Activated CD4-positive, CD25-positive, alpha-beta regulatory T cell (primary cell): ENCODE measurements at places on chromosomes 6 and 20.

GRCh38 chr20:51456511-51457509 lies 85.7 kb downstream of the NFATC2 start:
- DNase-seq: no peak

DNA sequence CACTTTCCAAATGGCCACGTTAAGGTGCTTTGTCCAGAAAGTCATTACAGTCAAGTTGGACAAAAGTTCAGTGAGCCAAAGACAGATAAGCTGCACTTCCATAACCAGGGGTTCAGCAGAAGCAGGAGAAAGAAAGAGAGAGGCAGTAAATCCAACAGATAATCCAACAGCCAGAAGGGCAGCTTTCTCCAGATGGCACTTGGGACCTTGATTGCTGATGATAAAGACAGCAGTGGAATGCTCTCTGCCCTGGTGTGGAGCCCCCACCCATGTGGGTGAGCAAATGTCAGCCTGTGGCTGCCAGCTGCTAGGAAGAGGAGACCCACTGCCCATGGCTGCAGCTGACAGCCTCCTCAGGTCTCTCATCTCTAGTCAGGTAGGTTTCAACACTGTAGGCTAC lies 18.7 kb upstream of the NRSN1 start:
- no peak for DNase-seq

- DNase-seq: no peak
These were observed 46.3 kb downstream of the GNAS start for GRCh38 chr20:58898629-58899408.

DNA sequence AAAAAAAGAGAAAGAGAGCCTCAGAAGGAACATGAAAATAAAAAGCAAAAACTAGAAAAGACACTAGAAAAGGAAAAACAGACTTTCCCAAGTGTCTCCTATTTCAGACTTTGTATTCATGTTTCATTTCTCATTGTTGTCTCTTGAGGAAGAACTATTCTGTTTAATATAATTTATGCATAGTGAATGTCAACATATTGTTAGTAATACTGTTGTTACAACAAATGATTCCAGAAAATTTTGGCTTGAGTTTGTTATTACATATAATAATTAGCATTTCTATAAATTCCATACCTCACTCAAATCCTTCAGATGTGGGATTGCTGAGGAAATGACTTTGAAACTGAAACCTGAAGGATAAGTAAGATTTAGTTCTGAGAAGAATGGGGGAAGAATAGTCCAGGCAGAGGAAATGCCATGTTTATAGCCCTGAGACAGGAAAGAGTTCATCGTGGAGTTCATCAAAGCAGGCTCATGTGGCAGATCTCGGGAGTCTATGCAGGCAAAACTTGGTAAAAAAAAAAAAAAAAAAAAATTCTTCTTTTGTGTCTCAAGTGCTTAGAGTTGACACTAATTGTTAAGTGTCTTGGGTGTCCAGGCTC lies 53.1 kb upstream of the EIF2S2 start:
- DNase-seq: no peak

DNA sequence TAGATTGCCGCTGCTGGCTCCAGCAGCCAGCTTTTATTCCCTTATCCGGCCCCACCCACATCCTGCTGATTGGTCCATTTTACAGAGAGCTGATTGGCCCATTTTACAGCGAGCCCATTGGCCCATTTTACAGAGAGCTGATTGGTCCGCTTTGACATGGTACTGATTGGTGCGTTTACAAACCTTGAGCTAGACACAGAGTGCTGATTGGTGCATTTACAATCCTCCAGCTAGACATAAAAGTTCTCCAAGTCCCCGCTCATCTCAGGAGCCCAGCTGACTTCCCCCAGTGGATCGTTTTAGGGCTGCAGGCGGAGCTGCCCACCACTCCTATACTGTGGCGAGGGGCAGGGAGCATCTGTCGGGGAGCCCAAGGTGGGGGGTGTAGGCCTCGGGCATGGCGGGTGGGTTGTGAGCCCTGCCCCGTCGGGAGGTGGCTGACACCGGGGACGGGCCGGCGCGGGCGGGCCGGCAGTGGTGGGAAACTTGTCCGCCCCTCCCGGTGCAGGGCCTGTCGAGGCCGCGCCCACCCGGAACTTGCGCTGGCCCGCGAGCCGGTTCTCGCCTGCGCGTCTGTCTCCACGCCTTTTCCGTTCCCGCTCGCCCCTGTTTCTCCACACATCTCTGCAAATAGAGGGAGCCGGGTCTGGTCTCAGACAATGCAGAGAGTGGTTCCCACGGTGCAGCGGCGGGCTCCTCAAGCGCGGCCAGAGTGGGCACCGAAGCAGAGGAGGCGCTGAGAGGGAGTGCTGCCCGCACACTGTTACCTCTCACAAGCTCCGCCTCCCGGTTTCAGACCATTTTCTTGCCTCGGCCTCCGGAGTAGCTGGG lies 86.1 kb upstream of the STMND1 start:
- DNase-seq: peak; percentile 11

DNA sequence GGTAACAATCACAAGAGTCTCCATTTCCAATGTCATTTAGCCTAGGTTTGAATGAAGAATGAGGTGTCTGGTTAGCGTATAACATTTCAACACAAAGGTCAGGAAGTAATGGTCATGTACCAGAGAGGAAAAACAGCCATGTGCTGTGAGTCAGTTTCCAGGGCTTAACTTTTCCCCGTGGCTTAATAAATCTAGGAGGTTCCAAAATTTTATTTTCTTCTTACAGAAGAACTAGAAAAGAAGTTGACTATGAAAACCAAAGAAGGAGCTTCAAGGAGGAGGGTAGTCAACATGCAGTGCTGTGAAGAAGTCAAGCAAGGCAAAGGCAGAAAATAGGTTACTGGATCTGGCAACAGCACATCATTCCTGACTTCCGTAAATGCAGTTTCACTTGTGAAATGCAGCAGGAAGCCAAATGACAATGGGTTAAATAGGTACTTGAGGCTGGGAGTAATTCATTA lies 8.4 kb upstream of the GABRR2 start:
- DNase-seq: no peak

- no peak for DNase-seq
These were observed 128.0 kb downstream of the PHACTR1 start for GRCh38 chr6:12844284-12845223.

GRCh38 chr6:117951783-117952182 lies 44.7 kb downstream of the SLC35F1 start:
- DNase-seq: no peak

DNA sequence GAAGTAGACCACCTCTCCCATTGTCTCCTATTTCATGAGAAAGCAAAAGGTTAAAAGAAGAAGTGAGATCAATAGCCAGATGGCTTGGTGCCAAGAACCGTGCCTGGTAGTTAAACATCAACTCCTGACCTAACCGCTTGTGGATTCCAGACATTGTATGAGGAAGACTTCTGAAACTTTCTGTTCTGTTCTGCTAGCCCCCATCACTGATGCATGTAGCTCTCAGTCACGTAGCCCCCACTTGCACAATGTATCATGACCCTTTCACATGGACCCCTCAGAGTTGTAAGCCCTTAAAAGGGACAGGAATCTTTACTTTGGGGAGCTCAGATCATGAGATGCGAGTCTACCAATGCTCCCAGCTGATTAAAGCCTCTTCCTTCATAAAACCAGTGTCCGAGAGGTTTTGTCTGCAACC lies 301.2 kb downstream of the RNGTT start:
- no peak for DNase-seq

DNA sequence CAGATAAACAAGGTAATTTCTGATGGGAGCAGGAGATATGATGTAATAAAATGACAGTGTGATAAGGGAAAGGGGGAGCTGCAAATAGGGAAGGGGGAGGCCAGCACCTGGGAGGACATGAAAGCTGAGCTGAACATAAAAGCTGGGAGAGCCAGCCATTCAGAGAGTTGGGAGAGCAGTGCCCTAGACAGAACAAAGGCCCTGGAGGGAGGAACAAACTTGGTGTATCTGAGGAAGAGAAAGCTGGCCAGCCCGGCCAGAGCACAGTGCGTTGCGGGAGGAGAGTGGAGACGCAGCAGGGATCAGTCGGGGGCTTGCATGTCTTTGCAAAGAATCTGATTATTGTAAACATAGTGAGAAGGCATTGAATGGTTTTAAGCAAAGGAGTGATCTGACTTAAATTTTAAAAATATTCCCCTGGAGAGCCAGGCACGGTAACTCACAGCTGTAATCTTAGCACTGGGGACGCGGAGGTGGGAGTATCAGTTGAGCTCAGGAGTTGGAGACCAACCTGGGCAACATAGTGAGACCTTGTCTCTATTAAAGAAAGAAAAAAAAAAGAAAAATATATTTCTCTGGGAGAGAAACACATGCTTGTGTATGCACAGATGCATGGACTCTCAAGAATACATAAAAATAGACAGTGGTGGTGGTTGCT lies 318.2 kb downstream of the ZFAND3 start:
- no peak for DNase-seq

- DNase-seq: no peak
These were observed 90.3 kb downstream of the OLIG3 start for GRCh38 chr6:137403855-137404254.

GRCh38 chr20:36688630-36689029 lies 42.6 kb upstream of the SLA2 start:
- no peak for DNase-seq

- no peak for DNase-seq
These were observed 42.9 kb upstream of the UST start for GRCh38 chr6:148703900-148704299.

DNA sequence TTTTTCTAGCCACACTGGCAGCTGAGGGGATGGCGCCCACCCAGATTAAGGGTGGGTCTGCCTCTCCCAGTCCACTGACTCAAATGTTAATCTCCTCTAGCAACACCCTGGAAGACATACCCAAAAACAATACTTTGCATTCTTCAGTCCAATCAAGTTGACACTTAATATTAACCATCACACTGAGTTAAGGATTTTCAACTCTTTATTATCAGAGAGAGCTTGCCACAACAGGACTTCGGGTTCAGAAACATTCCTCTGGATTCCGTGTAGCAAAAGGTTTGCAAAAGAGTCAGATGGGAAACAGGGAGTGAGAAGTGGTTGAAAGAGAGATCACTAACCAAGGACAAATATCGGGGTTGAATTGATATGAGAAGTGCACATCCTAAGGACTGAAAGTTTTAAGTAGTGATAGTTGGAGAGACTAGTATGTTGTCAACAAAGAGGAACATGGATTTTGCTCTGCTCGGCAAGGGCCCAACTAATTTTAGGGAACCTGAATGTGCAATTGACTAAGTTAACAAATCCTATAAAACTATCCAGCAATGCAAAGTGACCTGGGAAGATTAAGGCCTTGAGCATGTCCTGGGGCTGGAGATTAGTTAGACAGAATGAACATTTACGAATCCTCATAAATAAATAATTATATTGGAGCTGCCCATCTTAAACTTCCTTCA lies 137.0 kb upstream of the TENT5A start:
- no peak for DNase-seq
